ENCODE measurements at places on chromosomes 7 and 10.

DNA sequence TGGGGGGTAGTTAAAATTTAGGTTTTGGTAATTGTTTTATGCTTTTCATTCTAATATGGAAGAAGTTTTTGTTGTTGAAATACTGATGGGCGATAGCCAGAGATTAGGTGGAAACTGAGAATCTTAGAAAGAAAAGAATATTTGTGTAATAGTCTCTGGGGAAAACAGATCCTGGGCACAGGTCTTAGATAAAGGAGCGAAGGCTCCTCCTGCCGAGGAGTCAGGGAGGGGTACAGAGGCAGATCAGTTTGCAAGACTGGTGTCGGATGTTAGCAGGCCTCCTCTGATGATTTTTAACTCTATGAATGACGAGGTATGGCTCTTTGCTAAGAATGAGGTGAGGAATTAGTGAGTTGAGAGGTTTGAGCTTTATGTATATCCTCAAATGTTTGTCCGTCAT, 339.7 kb downstream of the HGF start:
- no peak for DNase-seq

DNA sequence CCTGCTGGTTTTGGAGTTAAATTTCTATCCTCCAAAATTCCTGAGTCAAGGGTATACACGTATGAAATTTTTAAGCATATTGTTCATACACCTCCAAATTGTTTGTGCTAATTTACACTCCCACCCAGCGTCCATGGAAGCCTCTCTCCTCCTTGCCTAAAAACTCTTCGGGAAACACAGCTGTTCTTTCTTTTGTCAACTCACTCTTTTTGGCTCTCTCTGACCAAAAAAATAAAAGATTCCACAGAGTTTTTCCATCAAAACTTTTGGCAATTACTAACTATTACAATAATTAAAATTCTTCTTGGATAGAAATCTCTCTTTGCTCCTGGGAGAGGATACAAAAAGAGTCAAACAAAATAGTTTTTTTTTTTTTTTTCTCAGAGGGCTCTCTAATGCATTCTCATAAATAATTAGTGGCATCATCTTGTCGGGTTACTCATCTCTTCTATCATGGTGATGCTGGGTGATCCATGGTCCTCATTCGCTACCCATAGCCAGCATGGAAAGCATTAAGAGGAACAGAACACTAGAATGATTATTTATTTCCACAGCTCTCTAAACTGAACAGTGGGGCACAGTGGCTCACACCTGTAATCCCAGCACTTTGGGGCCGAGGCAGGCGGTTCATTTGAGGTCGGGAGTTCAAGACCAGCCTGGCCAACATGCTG, 310.7 kb downstream of the SFMBT2 start:
- no peak for DNase-seq

GRCh38 chr10:17428351-17429097, 25.9 kb downstream of the ST8SIA6 start:
- DNase-seq, result peak; percentile 70

DNA sequence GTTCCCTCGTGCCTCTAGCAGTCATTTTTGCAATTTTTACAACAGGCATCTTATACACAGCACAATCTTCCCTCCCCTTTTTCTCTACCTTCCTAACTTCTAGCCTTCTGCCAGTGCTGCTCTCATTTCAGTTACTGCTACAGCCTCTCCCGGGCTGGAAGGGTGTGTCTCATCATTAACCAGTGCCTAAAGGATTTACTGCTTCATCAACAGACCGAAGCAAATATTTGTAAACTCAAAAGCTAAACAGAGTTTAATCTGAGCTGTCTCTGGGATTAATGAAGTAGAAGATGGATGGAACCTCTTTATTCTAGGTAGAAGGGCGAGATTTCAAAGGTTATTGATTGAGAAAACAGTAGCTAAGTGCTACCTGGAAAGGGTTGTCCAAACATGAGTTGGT, 94.3 kb downstream of the PRPF18 start:
- no peak for DNase-seq

DNA sequence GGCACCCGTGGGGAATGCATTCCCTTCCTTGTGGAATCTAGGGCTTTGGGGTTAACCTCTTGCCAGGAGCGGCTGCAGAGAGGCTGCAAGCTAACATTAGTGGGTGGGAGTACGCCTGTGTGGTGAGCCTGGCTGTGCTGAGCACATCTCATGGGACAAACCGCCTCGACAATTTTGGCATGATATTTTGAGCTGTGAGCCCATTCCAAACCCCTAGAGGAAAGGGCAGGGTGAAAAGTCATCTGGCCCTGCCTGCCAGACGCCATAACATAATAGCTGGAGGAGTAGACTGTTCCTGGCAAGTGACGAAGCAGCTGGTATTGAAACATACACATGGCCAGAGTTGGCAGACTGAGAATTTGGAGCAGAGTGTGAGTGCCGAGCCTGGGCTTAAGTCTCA, 110.0 kb downstream of the TACC2 start:
- no peak for DNase-seq

DNA sequence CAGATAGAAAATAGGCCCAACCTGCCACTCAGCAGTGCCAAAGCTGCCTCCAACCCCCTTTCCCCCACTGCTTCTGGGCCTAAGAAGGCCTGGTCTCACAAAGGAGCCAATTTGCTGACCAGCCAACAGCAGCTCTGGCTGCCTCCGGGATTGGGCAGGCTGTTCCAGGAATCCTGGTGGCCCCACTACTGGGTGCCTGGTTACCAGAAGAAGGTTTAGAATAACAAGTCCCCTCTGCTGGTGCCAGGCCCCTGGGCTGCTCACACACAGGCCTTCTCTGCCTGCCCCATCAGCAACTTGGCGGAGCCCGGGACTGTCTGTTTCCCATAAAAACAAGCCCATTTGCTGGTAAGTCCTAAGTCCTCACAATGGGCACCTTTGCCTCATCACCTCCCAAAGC, 1.2 kb downstream of the PHKG1 start:
- no peak for DNase-seq

- no peak for DNase-seq
These were observed 1.2 kb downstream of the STRIP2 start for GRCh38 chr7:129435414-129435829.

GRCh38 chr7:114932991-114933390, 11.1 kb downstream of the MDFIC start:
- DNase-seq, result no peak

GRCh38 chr7:106064316-106064715, 47.8 kb downstream of the SYPL1 start:
- DNase-seq, result peak; percentile 7

- DNase-seq, result peak; percentile 67
These were observed 252.2 kb downstream of the ELFN1 start for GRCh38 chr7:1922071-1922869.

DNA sequence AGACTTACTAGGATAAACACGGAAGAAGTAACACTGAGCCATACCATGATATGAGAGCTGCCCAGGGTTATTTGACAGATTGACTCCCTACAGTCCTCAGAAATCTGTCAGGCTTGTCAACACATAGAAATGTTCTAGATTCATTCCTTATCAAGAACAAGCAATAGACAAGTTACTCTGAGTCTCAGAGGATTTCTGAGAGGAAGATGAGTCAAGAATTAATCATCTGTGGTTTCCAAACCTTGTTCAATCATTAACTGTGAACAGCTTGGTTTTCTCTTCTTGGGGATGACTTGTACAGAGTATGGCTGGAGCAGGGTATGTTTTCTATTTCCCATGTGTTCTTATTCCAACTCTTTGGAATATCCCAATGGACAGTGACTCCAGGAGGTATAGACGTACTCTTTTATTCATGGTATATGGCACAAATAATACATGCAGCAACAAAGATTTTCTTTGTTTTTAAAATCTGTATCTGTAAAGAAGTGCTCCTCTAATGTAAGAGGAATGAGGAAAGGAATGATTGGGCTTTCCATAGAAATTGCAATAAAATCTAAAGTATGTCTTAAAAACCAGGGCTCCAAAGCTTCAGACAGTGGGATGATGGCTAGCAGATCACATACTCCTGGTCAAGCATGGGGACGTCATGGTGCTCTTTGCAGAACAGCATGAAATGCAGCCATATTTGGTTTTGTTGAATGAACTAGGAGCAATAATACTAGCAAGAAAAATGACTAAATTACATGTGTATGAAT, 11.9 kb upstream of the SFR1 start:
- no peak for DNase-seq

- no peak for DNase-seq
These were observed 419.9 kb downstream of the ARL4A start for GRCh38 chr7:13107291-13107690.

DNA sequence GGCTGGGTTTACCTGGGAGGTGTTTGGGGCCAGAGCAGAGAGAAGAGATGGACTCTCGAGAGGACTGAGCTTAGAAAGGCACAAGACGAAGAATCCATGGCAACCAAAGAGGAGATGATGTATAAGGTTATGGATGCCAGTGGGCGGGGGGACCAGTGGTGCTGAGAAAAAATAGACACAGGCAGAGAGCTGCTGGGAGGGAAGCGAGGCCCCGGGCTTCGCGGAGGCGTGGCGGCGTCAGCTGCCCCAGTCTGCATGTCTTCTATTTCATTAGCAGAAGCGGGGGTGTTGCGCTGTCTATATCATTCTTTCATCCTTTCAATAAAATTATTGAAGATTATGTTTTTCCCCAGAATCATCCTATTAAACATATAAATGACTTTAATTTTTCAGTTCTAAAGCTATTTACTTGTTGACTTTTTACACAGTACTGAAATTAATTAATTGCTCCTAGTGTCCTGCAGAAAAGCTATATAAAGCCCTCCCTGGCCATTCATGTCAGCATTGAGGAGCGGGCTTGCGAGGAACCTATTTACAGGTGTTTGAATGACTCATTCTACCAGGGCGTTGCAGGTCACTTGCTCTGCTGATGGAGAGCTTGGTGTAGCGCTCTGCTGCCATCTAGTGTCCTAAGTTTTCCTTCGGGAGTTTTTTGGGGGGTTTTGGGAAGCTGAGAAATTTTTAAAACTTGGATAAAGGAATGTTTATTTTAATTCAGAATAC, 42.9 kb upstream of the BHLHA15 start:
- peak; percentile 72 for DNase-seq

DNA sequence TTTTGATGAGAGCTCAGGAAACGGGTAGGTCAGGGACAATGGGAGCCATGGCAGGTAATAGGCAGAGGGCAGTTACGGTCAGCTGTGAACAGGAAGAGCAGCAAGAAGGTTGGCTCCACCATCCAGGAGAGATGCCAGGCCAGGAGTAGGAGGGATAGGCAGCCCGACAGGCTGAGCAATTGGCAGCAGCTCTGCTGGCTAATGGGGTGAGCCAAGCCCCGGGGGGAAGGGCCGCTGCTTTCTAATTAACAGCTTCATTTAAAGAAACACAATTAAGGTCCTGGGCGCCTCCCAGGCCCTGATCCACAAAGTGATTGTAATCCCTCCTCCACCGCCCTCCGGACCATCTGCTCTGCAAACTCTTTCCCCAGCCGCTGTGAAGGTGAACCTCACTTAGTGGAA, 23.7 kb downstream of the SH2B2 start:
- no peak for DNase-seq

DNA sequence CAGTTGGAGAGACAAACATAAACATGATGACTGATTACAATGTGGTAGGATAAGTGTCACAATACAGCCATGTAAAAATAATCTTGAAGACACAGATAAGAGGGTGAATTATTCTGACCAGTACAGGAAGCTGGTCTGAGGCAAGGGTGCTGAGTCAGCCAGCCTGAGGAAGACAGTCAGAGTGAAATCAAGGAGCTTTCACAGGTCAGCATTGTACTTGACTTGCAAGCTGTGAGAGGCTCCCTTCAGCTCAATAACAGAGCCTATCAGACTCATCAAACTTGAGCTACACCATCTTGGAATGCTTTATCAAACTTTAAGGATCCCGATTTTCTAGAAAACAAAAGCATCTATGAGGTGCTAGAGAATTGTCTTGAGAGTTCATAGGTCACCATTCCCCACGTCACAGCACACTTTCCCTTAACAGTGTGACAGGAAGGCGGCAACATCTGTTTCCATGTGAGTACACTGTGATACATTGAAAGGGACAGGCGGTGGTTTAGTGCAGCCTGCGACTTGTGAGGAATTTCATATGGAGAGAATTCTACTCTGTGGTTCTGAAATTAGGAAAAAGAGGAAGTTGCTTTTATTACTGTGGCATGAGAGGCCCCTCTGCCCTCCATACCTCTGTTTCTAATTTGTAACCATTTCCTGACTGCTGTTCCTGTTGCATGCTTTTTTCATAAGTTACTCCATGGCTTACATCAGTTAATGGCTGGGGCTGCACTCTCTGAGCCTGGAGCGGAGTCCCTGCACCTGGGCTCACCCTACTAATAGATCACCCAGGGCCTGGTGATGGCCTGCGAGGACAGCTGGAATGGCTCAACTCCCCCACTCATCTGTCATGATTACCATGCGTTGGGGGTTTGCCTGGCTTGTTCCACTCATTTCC, 417.1 kb downstream of the SUGCT start:
- no peak for DNase-seq

DNA sequence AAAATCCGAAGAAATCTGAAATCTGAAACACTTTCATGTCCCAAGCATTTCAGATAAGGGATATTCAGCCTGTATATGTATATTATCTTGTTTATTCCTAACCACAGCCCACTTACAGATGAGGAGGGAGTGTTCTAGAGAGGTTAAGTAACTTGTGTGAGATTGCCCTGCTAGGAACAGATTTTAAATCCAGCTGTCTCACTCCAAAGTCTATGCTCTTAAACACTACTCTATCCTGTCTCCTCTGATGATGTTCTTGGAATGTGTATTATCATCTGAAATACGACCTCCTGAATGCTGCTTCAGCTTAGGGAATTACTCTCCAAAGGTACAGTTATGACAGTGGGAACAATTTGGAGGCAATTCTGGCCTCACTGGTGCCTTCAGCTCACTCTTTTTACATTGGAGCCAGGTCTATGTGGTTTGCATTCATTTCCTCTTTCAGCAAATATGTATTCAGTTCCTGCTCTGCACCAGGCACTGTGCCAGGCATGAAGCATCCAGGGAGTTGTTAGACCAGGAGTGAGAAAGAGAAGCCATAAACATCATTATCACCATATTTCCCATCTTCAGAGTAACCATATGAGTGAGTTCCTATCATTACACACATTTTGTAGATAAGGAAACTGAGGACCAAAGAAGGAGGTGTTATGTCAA, 70.2 kb downstream of the NOC3L start:
- no peak for DNase-seq

DNA sequence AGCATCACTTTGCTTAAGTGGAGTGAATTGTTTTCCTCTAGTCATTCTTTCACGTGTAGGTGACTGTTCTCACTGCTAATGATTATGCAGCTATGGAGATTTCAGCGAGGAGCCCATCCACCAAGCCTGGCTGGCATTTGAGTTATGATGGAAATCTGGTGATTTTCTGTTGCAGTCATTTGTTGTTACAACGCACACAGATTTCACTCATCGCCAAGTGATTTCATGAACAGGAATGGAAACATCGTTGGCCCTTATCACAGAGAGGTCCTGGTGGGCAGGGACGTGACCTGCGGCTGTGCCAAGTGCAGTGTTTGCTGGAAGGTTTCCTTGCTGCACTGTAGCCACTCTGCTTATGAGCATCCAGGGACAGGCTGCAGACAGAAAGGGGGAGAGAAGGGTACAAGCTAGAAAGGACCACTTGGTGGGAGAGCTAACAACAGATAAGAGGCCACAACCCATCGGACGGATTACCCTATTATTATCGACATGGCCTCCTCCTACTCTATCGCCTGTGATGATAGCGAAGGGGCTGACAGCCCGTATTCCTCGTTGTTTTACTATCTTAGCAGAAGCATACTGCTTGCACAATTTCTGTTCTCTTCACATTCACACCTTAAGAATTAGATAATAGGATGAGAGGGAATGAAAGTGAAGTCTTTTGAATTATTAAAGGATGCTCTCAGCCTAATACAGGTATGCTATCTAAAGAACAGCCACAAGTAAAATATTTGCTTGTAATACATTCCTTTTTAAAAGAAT, 99.0 kb upstream of the PITRM1 start:
- no peak for DNase-seq
